Esophagus muscularis mucosa (tissue), 4 donors: ENCODE measurements at places on chromosomes 6 and 20.
A peak's percentile ranks its signal among the peaks of the same experiment; 100 is the strongest.

- DNase-seq, result no peak
Measured at GRCh38 chr20:47448429-47448828, 53.3 kb upstream of the NCOA3 start.

DNA sequence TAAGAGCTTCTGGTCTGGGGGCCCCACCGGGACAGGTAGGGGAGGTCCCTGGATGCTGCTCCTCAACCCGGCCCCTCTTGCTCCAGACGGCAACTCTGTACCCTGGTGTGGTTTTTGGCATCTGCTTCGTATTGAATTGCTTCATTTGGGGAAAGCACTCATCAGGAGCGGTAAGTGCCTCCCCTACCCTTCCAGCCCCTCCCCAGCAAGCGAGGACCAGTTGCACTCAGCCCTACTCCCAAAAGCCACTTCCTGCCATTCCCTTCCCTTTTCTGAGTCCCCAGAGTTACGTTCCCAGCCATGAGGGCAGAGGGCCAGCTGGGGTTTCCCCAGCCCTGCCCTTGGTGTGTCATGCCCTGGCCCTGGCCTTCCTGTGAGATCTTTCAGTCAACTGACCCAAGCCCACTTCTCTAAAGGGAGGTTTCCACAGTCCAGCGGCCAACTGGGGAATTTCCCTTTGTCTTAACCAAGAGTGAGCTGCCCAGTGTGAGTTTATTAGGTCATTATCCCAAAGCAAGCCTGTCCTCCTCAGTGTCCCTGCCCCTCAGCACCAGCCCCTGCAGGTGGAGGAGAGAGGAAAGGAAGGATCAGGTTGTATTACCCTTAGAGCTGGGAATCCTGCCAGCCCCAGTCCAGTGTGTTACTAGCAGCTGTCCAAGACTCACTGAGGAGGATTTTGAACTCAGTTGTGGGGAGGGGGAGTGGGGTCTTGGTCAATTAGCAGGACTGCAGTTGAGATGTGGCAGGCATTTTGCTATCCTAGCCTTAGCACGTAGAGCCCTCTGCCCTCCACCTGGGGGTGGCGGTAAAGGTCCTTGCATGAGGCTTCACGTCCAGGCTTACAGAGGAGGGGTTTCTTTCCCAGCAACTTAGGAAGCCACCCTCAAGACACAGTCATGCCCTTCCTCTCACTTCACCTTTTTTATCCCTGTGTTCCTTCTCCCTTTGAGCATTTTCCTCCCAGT lies 45.8 kb downstream of the TM9SF4 start:
- DNase-seq, result peak; percentile 95

DNA sequence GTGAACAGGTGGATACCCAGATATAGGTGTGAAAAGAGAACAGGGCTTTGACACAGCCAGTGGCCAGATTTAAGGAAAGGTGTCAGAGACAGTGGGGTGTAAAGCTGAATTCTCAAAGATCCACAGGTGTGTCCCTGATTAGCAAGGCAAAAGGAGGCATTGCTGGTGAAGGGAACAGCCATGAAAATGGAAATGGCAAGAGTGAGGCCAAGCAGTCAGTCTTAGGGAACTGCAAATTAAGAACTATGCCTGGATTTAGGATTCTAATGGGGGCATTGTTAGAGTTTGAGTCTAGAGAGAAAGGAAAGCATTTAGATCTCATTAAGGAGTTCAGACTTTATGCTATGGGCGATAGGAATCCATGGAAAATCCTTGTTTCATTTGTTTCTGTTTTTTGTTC lies 789.2 kb downstream of the MAFB start:
- no peak for DNase-seq

DNA sequence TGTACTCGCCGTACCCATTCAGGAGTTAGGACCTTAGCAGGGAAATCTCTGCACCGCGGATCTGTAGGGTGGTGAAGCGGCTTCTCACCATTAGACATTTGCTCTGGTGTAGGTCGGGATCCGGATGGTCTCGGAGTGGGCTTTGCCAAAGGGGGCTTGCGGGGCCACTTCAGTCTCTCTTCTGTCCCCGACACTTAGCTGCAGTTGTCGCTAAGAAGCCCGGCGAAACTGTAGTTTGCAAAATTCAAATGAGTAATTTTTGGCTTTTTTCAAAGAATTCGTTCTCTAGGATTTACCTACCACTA lies 433 bp downstream of the QRSL1 start:
- DNase-seq, result no peak
